Activated CD4-positive, alpha-beta T cell treated with anti-CD3 and anti-CD28 coated beads, Interleukin-2, amount 10 ng/mL, durations not matched to agents 7 days and 5 days (primary cell): ENCODE measurements at places on chromosomes 1 and 21. TPM values are rescaled to one million over a fixed set of nuclear protein-coding genes. Genes with fewer than 3 reads are reported as not detected.
A peak's percentile ranks its signal among the peaks of the same experiment; 100 is the strongest.

Gene ATP1A4
- total RNA-seq: not detected

- H3K27me3 ChIP-seq: no peaks in the 10 kb centered on the region
- no peak overlapping the region for H3K4me3 ChIP-seq
- peaks cover 19% of the 10 kb centered on the region for H3K4me1 ChIP-seq
- H3K27ac ChIP-seq: peak overlapping the region; percentile 21
Observed at GRCh38 chr21:44893948-44894656, 20.6 kb upstream of the PTTG1IP start.

DNA sequence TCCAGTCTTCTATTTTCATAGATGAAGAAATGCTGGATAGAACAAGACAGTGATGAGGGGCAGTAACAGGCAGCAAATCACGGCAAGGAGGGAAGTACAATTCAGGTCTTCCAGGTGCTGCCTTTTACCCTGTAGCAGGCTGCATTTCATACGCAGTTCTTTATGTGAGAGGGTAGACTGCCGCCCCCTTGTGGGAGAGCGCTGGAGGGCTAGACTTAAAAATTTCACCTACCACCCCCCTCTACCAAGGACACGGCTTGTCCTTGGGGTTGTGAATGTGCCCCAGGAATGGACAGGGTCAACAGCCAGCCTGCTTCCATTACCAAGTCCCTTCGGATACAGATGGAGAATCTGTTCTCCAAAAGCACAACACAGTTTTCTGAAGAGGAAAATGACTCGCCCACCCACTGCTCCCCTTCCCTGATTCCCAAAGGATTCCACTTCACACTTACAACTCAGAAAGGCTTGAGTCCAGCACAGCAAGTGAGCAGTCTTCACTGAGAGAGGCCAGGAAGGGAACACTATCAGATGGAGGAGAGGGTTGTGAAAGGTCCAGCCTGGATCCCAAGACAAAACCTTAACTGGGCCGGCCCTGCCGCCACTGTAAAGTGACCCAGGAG lies 7.4 kb downstream of the WDR77 start:
- H3K4me3 ChIP-seq: no peak overlapping the region
- H3K36me3 ChIP-seq: peaks cover 71% of the 10 kb centered on the region
- H3K27me3 ChIP-seq: no peaks in the 10 kb centered on the region
- H3K27ac ChIP-seq: peak overlapping the region; percentile 64
- peaks cover 38% of the 10 kb centered on the region for H3K4me1 ChIP-seq

- no peaks in the 10 kb centered on the region for H3K4me1 ChIP-seq
- no peaks in the 10 kb centered on the region for H3K36me3 ChIP-seq
- H3K27ac ChIP-seq: no peak overlapping the region
- H3K27me3 ChIP-seq: no peaks in the 10 kb centered on the region
- no peak for DNase-seq
Observed at GRCh38 chr1:226584164-226584563, 35.6 kb downstream of the STUM start.

- no peak overlapping the region for H3K27ac ChIP-seq
- no peak for DNase-seq
- no peak overlapping the region for H3K4me3 ChIP-seq
- no peaks in the 10 kb centered on the region for H3K27me3 ChIP-seq
- H3K36me3 ChIP-seq: no peaks in the 10 kb centered on the region
Observed at GRCh38 chr1:237124856-237125462, 83.0 kb downstream of the RYR2 start.

GRCh38 chr1:75134647-75135572 lies 722 bp downstream of the LHX8 start:
- H3K4me1 ChIP-seq: peaks cover 11% of the 10 kb centered on the region
- H3K27me3 ChIP-seq: peaks cover 90% of the 10 kb centered on the region
- H3K4me3 ChIP-seq: peak overlapping the region; percentile 71
- peak overlapping the region; percentile 58 for H3K27ac ChIP-seq

- DNase-seq: no peak
- no peaks in the 10 kb centered on the region for H3K36me3 ChIP-seq
- no peak overlapping the region for H3K27ac ChIP-seq
- no peak overlapping the region for H3K4me3 ChIP-seq
- peaks cover 17% of the 10 kb centered on the region for H3K27me3 ChIP-seq
Observed at GRCh38 chr1:207024202-207025145, 8.1 kb downstream of the C1orf116 start.
